T-helper 17 cell (primary cell): ENCODE measurements at places on chromosomes 1 and 21.

- no peak for DNase-seq
These were observed 47.1 kb downstream of the KANK4 start for GRCh38 chr1:62271948-62272728.

DNA sequence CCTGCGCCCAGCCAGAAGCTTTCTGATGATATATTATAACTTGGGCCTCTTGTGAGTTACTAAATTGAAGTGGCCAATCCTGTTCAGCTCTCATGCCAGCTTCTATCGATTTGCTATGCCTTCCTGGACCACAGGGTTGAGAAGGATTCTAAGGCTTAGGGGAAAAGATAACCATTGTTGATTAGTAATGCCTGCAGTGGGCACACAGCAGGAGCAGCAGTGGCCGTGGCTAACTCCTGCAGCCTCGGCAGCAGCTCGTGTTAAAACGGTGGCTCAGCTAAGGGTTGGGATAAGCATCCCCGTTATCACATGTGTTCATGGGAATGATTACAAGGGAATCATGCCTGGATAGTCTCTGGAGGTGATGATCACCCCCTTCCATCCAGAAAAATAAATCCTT is 20.5 kb upstream of the KCNE2 start:
- no peak for DNase-seq

GRCh38 chr1:168636200-168636599 is 59.8 kb downstream of the XCL1 start:
- DNase-seq, result no peak

GRCh38 chr21:34177919-34178567 is 104.7 kb downstream of the MRPS6 start:
- no peak for DNase-seq

- DNase-seq, result no peak
These were observed 49.1 kb upstream of the CR2 start for GRCh38 chr1:207404849-207405525.

DNA sequence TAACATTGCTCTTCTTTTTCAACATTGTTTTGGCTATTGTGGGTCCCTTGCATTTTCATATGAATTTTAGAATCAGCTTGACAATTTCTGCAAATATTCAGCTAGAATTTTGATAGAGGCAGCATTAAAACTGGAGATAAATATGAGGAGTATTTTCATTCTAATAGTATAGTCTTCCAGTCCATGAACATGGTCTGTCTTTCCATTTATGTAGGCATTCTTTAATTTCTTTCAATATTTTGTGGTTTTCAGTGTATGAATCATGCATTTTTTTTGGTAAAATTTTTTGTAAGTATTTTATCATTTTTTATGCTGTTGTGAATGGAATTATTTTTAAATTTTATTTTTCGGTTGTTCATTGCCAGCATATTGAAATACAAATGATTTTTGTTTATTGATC is 97.2 kb downstream of the DNAH14 start:
- no peak for DNase-seq

DNA sequence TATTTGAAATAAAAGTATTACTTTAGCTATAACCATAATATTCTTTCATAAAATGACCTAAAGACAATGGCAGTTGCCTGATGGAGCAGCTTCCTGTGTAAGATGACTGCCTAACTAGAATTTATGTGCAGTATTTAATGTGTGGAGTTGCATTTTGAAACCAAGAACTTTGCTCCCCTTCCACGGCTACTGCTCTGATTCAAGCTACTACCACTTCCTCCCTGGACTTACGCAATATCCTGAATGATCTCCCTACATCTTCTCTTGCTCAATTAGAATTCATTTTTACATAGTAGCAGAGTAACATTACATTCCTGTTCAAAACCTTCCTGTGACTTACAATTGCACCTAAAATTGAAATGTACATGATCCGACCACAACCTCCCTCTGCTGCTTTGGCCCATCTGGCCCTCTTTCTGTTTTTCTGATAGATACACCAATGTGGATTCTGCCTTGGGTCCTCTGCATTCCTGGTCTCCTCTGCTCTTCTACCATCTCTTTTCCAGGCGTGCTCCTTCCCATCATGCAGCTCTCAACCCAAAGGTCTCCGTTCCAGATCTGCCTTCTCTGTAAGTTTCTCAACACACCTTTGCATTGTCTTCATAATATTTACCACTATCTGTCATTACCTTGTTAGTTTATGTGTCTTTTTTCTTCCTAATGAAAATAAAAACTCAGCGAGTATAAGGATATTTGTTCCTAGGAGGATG is 47.4 kb upstream of the USP25 start:
- no peak for DNase-seq

- no peak for DNase-seq
These were observed 142.6 kb downstream of the ZNF644 start for GRCh38 chr1:90879281-90879680.

DNA sequence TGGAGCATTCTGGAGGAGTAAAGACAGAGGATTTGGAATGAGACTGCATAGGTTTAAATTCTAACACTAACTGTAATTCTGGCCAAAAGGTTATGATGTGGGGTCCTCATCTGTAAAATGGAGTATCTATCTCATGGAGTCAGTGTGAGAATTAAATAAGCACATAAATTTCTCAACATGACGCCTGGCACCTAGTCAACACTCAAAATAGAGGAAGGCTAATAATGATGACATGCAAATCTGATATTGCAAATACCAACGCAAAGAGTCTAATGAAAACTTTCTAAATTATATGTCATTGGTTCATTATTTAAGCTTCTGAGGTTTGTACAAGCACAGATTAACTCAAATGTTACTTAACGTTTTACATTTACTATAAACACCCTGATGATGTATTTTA is 29.6 kb downstream of the APP start:
- no peak for DNase-seq

DNA sequence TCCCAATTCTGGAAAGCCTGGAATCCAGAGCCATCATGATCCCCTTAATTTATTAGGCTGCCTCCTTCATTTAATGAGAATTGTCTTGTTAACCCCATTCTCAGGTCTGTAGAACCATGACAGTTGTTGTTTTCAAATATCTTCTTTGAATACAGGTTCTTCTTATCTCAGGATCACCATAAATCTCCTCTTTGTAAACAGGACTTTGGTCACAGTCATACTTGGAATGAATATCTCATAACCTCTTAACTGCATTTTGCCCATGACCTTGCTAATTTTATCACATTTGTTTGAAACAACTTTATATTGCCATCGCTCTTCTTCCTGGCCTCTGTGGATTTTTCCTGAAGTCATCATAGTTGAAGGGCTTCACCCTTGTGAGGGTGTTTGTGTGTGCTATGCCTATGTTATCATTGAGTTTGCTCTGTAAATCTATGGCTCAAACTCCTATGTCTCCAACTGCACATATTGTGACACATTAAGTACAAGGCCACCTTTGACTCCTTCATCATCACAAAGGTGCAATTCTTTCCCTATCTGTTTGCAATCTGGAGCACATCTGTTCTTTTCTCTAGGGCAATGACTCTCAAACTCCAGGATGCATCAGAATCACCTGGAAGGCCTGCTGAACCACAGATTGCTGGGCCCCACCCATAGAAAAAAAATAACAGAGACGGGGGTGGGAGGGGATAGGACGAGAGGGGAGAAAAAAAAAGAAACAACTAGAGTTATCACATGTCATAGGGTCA is 54.2 kb downstream of the FCRL5 start:
- DNase-seq, result no peak

- DNase-seq, result no peak
These were observed 468.8 kb downstream of the USP25 start for GRCh38 chr21:16198546-16198945.

DNA sequence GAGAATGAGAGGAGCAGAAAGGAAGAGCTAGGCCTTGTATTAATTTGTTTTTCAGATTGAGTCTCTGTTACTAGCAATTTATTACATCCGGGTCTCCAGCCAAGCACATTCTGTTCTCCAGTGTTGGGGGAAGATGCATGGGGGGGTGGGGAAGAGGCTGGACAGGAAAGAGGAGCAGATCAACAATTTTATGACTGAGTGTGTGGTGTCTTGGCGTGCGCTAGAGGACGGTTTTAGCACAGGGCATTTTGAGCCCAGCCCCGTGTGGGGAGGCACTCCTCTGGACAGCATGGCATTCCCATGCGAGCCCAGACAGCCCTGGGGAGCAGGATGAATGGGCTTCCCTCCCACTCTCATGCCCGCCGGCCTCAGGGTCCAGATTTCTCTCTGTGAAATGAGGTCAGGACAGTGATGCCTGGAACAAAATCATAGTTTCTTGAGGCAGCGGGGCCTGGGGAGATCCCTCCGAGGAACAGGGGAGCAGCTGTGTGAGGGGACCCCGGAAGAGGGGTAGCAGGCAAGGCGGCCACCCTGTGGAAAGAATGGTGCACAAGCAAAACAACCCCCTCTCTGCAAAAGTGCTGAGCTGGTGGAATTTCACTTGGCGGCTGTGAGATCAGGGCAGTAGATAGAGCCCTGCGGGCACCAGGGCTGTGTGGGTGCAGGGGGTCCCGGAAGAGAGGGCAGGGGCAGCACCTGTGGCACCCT is 16.3 kb downstream of the SOX13 start:
- DNase-seq, result no peak

DNA sequence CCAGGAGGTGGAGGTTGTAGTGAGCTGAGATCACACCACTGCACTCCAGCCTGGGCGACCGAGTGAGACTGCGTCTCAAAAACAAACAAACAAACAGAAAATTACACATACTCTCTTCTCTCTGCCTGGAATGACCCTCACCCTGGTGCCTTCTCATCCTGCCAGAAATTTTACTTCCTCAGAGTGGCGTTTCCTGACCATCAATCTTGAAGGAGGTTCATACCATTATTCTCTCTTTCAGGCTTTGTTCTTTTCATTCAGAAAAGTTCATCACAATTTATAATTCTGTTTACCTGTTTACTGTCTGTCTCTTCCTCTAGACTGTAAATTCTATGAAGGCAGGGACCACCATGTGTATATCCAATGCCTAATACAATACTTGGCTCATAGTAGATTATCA is 79.3 kb downstream of the RPS6KA1 start:
- no peak for DNase-seq

DNA sequence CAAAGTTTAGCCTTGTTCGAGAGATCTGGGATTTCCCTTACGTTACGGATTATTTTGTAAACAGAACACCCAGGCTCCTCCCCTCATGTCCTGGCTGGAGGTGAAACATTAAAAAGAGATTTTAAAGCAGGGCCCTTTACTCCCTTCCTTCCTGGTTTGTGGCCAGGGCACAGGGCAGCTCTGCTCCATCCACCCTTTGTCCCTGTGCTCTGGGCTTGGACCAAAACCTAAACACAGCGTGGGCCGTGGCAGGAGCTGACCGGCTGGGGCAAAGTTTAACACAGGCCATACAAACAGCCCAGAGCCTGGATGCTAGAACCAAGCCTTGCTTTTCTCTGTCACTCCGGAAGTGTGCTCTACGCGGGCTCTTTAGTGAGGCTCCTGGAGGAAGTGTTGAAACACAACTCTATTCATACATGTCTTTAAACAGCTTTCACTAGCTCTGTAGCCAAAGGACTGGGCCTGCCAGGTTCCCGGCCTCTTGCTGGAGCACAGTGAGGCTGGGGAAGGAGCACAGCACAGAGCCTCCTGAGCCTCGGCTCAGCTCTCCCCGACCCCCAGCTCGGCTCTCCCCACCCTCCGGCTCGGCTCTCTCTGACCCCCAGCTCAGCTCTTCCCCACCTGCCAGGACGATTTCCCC is 84.7 kb downstream of the PDE9A start:
- DNase-seq, result no peak

DNA sequence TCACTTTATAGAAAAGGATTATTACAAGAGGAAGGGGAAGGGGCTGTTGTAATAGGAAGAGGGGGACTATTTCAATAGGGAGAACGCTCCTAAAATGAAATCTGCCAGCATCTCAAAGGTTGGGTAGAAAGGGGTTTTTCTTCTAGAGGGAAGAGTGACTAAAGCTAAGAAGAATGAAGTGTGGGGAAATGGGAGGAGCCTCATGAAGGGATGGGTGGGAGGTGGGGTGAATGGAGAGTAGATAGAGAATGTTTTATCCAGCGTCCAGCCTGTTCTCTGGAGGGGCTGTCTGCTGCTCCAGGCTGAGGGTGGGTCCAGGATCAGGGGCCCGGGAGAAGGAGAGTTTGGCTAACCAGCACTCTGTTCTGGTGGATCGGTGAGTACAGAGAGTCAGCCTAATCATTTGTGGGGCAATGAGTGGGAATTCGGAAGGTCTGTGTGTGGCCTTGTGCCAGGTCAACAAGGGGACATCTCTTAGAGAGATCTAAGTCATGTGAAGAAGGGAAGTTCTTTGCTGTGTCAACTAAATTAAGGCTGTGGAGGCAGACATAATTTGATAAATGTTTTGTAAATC is 25.2 kb downstream of the VN1R5 start:
- no peak for DNase-seq

DNA sequence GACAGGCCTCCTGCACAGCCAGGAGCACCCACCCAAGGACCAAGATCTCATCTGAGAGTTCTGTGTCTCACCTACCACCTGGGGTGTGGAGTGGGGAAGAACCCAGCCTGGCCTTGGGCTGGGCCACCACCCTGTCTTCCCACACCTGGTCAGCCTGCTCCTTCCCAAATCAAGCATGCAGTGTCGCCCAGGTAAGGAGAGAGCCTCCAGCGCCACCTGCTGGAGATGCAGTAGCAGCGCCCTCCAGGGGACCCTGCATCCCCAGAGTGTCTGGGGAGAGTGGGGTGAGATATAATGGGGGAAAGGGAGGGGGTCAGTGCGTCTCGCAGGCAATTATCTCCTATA is 32.3 kb downstream of the KIAA2013 start:
- DNase-seq, result peak; percentile 60

GRCh38 chr1:80066060-80066459 is 1059.5 kb upstream of the ADGRL4 start:
- no peak for DNase-seq

DNA sequence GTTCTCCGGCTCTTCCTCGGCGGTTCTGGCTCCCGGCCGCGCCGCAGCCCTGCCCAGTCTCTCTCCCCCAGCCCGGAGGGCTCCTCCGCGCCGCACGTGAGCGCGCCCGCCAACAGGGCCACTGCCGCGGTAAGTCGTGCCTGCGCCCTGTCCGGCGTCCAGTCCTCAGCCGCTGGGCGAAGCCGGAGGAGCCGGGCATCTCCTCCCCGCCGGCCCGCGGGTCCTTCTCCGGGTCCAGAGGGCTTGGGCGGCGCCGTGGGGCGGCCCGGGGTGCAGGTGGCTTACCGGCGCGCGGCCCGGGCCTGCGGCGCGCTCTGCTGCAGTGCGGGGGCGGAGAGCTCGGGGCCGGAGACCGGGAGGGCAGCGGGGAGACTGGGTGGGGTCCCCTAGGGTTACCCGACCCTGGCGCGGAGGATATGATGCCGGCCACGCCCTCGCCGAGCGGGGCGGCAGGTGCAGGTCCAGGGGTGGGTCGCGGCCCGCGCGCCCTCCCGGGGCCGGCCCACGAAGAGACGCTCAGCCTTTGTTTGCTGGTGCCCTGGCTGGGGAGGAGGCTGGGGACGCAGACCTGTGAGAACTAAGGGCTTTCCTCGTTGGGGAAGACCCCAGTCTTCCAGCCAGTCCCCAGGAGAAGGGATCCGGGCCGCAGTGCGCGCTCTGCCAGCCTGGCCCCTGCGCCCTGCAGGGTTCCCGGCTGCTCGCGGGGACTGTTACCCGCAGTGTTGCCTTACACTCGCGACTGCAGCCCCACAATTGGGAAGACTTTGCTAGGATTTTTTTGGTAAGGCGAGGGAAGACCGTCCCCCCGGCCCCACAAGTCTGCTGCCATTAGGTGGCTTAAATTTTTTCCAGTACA is at the start of gene DOP1B:
TSS of gene DOP1B (plus strand) at position 10 of the 856 bp plus-strand sequence. CDS start 7,910 bp downstream, outside the sequence.
- DNase-seq, result peak; percentile 22

- no peak for DNase-seq
These were observed 20.7 kb upstream of the SLC45A1 start for GRCh38 chr1:8297245-8297644.

- DNase-seq, result no peak
These were observed 69.9 kb upstream of the GCLM start for GRCh38 chr1:93979040-93979717.

- no peak for DNase-seq
These were observed 43.1 kb upstream of the ETV3 start for GRCh38 chr1:157181258-157181657.
